ENCODE measurements at places on chromosomes 6 and 20.

GRCh38 chr6:26222571-26222970 is 135.3 kb downstream of the HFE start:
- no peak for DNase-seq

- DNase-seq = no peak
Observed at GRCh38 chr20:8139899-8140298, 7.8 kb downstream of the PLCB1 start.

DNA sequence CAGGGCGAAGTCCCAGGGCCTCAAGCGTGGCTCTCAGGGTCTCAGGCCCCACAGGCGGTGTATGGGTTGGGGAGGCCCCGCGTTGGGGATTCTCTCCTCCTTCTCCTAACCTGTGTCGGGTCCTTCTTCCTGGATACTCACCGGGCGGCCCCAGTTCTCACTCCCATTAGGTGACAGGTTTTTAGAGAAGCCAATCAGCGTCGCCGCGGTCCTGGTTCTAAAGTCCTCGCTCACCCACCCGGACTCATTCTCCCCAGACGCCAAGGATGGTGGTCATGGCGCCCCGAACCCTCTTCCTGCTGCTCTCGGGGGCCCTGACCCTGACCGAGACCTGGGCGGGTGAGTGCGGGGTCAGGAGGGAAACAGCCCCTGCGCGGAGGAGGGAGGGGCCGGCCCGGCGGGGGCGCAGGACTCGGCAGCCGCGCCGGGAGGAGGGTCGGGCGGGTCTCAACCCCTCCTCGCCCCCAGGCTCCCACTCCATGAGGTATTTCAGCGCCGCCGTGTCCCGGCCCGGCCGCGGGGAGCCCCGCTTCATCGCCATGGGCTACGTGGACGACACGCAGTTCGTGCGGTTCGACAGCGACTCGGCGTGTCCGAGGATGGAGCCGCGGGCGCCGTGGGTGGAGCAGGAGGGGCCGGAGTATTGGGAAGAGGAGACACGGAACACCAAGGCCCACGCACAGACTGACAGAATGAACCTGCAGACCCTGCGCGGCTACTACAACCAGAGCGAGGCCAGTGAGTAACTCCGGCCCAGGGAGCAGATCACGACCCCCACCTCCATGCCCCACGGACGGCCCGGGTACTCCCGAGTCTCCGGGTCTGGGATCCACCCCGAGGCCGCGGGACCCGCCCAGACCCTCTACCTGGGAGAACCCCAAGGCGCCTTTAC is at the start of gene HLA-G:
TSS of gene HLA-G (plus strand) at position 247 of the 892 bp plus-strand sequence. CDS start at position 267, 20 bp downstream.
- DNase-seq = no peak

- DNase-seq = no peak
Observed at GRCh38 chr6:4377603-4378002, 242.2 kb upstream of the ECI2 start.

- DNase-seq = no peak
Observed at GRCh38 chr6:106788761-106789160, 159.4 kb downstream of the QRSL1 start.

GRCh38 chr6:89503641-89504040 is 70.7 kb downstream of the ANKRD6 start:
- DNase-seq = no peak

Data from activated CD8-positive, alpha-beta memory T cell treated with anti-CD3 and anti-CD28 coated beads for 1 hour (primary cell).